Hippocampal formation (tissue), 2 donors: ENCODE measurements at places on chromosomes 2 and 18.

- DNase-seq = no peak
Observed at GRCh38 chr18:11309172-11309571, 159.8 kb upstream of the PIEZO2 start.

DNA sequence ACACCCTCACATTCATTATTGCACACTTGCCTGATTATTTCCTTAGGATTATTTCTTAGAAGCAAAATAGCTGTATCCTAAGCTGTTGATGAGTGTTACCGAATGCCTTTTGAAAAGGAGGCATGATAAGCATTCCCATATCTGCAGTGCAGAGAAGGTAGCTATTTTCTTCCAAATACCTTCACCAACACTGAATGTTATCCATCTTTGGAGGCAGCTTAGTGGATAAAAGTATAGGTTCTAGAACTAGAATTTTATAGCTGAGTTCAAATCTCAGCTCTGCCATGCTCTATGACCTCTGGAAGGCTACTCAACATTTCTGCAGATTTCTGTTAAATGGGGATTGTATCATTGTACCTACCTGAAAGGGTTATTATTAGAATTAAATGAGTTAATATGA lies 185.0 kb upstream of the CCDC150 start:
- no peak for DNase-seq

DNA sequence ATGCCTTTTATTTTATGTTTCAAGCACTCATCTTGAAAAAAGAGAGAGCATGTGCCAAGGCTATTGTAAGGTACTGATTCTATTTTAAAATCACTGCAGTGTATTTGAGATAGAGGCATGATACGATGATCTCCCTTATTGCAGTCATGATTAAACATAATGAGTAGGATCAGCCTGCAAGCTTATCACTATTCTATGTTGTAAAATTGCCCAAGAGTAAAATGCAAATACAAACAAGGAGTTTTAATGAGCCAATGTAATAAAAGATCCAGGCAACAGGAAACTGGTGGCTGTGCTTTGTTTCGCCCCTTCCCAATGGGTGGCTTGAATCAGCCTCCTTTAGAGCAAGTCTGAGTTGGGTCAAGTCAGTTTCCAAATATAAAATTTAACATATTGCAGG lies 116.4 kb upstream of the RBMS1 start:
- no peak for DNase-seq

- DNase-seq = no peak
Observed at GRCh38 chr2:14015113-14015630, 617.3 kb upstream of the LRATD1 start.

DNA sequence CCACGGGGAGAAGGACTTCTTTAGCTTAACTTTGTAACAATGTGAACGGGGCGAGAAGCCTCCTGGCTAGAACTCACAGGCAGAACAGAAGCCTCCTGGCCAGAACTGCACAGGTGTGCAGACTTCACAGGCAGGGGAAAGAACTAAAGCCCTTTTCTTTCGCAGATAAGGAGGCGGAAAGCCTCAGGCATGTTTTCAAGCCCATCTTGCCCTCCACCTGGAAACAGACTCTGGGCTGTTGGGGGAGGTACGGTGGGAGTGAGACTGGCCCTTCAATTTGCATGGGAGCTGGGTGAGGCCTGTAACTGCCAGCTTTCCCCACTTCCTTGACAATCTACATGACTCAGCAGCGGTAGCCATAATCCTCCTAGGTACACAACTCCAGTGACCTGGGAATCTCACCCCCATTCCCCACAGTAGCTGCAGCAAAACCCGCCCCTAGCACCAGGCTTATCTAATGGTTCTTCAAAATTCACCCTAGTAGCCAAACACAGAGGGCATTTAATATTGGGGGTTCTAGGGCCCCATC lies 22.9 kb upstream of the ABCA12 start:
- no peak for DNase-seq

- DNase-seq = no peak
Observed at GRCh38 chr18:45571714-45572113, 43.6 kb upstream of the SLC14A2 start.

- peak; percentile 71 for DNase-seq
Observed at GRCh38 chr2:15943378-15944280, 3.3 kb downstream of the MYCN start.

- no peak for DNase-seq
Observed at GRCh38 chr2:42967959-42968674, 175.7 kb upstream of the HAAO start.

DNA sequence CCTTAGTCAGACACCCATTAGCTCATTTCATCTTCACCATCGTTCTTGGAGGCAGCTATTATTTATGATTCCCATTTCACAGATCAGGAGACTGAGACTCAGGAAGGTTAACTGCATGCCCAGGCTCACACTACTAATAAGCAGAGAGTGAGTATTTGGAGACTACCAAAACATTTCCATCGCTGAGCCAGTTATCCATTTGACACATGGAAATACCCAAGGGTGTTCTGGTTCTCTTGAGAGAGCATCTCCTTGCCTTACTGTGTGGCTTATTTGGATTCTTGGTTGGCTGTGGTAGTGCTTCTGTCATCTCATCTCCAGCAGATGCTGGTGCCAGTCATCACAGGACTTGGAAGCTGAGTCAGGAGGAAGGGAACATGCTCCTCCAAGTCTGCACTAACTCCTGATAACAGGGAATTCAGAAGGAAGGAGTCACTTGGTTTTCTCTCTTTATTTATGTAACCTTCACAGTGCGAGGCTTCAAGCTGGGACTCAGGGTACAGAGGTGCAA lies 55.2 kb downstream of the RASGRP3 start:
- no peak for DNase-seq

DNA sequence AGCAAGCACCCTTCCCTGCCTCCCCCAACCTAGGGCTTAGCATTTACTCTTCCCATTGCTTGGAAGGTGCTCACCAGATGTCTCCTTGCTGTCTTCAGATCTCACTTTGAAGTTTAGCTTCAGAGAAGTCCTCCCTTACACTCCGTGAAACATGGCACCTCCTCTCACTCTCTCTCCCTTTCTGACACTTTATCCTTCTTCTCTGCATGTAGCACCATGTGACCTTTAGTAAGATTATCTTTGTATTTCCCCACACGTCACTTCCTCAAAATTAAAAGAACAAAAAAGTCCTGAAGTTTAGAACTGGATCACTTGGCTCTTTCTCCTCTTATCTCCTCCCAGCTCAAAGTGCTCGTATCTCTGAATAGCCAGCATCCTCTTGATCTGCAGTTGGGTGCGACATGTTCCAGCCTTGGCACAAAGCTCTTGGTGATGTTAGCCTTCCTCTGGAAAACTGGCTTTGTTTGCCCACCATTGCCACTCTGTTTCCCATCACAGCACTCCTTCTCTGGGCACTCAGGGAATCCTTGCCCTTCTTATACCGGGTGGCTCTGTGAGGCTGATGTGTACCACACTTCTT lies 40.6 kb upstream of the EPAS1 start:
- DNase-seq = no peak

GRCh38 chr2:53170466-53170865 lies 597.1 kb upstream of the CHAC2 start:
- DNase-seq = no peak

GRCh38 chr2:72112401-72112800 lies 35.3 kb downstream of the CYP26B1 start:
- DNase-seq = no peak

GRCh38 chr2:119005051-119005450 lies 63.1 kb downstream of the MARCO start:
- DNase-seq = no peak

DNA sequence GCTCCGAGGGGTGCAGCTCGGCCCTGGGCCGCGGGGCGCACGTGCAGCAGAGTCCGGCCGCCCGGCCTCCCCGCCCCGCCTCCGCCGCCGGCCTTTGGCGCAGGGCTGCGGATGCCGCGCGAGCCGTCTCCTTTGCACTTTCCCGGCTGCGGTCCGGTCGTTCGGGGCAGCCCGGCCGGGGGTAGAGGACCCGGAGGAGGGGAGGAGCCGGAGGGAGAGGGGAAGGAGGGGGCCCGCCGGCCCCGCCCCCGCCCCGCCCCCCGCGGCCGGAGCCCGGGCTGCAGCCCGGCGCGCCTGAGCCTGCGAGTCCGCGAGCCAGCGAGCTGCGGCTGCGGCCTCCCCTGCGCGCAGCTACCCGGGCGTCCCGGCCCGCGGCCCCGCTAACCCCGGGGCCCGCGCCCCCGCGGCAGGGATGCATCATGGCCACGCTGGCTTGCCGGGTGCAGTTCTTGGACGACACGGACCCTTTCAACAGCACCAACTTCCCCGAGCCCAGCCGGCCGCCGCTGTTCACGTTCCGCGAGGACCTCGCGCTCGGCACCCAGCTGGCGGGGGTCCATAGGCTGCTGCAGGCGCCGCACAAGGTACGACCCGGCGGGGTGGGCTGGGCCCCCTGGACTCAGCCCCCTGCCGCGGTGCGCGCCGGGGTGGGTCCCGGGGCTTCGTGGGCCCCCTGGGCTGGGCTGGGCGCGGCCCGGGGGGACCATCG lies at the start of gene FHOD3:
Gene FHOD3, plus strand, starts transcription at position 297 of the 709 bp plus-strand sequence. Its CDS starts 123 bp downstream, at position 420.
- DNase-seq = peak; percentile 49

DNA sequence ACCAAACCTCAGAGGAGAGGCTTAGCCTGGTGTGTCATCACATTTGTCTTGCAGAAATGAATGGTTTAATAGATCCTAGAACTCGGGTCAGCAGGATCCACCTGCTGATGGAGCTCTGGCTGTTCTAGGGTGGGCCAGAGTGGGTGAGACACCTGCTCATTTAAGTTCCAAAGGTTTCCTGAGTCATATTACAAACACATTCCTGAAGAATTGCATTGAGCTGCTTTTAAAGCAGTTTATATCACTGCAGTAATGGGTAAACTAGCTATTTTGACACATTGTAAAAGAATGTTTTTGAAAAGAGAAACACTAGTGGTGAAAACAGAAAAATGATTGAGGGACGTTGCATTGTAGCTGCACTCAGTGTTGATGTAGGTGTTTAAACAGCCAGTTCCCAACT lies 175.3 kb upstream of the TCF4 start:
- DNase-seq = no peak

GRCh38 chr2:105882920-105883435 lies 138.3 kb downstream of the NCK2 start:
- no peak for DNase-seq

DNA sequence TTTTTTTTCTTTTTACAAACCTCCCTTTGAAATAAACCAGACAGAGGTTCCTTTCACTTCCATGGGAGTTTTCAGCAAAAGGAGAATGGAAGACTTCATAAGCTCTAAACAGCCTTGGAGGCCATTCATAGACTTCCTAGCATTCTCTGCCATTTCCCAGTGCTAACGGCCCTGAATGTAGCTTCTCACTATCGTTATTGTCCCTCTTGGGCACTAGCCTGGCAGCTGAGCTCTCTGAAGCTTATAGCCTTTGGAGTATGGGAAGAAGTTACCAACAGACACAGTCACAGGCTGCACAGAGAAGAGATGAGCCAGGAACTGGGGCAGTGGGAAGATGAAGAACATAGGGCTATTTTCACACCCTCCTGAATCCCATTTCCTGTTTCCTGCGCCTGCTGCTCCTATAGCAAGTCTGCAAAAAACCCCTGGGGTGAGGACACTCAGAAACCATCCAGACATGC lies 29.1 kb upstream of the EPC2 start:
- DNase-seq = peak; percentile 7

DNA sequence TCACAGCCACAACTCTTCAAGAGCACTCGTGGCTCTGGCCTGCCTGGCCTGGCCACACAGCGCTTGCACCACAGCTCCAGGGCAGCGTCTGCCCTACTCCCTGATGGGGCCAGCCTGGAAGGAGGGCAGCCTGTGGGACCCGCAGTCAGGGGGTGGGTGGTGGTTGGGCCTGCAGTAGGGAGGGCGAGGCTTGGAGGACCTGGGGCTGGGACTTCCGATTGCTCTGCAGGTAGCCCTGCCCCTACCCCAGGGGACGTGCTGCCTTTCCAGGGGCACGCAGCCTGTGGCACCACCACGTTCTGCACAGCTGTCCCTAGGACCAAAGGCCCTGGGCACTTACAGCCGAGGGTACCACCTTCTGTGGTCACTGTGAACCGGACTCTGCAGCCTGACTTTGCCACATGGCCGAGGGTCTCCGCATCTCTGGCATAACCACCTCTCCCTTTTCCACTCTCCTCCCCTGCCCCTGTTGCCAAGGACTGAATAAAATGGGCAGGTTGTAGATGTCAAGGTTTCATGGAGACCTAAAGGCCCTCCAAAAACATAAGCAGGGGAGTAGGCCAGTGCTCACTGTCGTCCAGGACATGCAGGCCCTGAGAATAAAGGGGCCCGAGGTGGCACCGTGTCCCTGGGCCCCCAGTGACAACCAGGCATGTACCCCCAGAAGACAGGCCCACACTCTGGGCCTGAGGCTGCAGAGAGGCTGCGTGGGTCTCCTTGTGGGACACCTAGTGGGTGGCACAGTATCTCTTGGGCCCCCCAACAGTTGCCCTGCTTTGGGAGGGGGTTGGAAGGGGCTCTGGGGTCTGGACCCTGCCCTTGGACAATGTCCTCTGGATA lies 87.3 kb downstream of the INHBB start:
- DNase-seq = no peak

- DNase-seq = no peak
Observed at GRCh38 chr2:57434441-57434840, 612.2 kb upstream of the VRK2 start.

GRCh38 chr2:16318474-16319195 lies 347.0 kb downstream of the CYRIA start:
- no peak for DNase-seq

GRCh38 chr2:59383473-59383872 lies 1142.3 kb upstream of the FANCL start:
- no peak for DNase-seq

GRCh38 chr2:45255563-45255962 lies 246.3 kb upstream of the SIX2 start:
- no peak for DNase-seq

GRCh38 chr2:85324639-85325465 lies 2.9 kb downstream of the TGOLN2 start:
- DNase-seq = no peak

GRCh38 chr2:187390891-187391290 lies 57.2 kb downstream of the CALCRL start:
- no peak for DNase-seq

DNA sequence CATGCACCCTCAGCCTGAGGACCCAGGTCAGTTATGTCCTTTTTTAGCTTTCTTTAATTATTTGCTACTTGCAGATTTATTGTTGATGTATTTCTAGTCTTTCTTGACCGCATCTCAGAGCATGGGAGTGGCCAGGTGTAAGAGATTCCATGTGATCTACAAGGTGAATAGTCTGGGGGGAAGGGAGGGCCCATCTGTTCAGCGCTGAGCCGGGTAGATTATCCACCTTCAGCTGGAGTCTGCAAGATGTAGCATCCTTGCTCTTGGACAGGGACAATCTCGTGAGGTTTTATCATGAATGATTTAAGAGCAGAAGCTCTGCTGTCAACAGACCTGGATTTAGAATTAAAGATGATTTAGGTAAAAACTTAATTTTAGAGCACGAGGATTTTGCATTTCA lies 12.0 kb upstream of the DGKD start:
- no peak for DNase-seq

GRCh38 chr2:79627237-79627636 lies 114.4 kb downstream of the CTNNA2 start:
- DNase-seq = no peak

GRCh38 chr2:23655934-23656596 lies 270.9 kb downstream of the ATAD2B start:
- peak; percentile 8 for DNase-seq

GRCh38 chr2:47277987-47278386 lies 122.9 kb upstream of the STPG4 start:
- DNase-seq = no peak
